ENCODE measurements at places on chromosomes 5 and 9.
A peak's percentile ranks its signal among the peaks of the same experiment; 100 is the strongest.

DNA sequence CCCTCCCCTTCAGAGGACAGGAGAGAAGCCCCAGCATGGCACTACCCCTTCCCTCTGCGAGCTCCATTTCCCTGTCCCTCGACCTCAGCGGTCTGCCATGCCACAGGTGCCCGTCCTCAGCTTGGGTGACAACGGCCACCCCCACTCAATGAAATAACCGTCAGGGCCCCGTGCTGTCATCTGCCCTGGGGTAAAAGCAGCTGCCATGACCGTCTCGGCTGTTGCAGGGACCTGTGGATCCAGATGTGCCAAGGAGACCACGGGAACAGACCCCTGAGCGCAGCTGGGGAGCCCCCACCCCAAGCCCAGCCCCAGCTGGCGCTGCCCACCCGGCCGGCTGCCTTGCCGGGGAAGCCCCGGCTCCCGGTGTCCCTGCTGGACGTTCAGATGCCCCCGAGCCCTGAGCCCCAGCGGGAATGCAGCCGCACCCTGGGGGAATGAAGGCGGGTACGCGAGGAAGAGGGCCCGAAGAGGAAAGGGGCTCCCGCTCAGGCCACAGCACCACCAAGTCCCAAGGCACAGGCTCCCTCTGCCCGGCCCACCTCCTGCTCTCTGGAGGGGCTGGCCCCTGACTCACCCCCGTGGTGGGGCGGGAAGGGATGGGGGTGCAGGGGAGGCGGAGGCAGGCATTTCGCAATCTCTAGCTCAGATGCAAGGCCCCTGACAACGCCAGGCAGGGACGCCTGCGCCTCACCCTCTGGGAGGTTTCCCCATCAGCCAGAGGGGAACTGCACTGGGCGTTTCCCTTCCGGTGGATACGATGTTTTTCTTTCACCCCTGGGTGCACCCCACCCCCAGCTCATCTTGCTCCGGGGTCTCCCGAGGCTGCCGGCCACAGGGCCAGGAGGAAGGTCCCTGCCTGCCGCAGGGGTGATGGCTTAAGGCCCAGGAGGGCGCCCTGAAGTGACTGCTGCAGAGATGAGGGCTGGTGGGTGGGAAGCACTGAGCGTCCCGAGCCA, 49.2 kb downstream of the NACC2 start:
- no peak for DNase-seq

- no peak for DNase-seq
These were observed 199.4 kb downstream of the ARRDC3 start for GRCh38 chr5:91183743-91184142.

- no peak for DNase-seq
These were observed 466 bp downstream of the SMC2 start for GRCh38 chr9:104094534-104095015.

- peak; percentile 6 for DNase-seq
These were observed 63.6 kb downstream of the MRPL36 start for GRCh38 chr5:1736065-1736464.

DNA sequence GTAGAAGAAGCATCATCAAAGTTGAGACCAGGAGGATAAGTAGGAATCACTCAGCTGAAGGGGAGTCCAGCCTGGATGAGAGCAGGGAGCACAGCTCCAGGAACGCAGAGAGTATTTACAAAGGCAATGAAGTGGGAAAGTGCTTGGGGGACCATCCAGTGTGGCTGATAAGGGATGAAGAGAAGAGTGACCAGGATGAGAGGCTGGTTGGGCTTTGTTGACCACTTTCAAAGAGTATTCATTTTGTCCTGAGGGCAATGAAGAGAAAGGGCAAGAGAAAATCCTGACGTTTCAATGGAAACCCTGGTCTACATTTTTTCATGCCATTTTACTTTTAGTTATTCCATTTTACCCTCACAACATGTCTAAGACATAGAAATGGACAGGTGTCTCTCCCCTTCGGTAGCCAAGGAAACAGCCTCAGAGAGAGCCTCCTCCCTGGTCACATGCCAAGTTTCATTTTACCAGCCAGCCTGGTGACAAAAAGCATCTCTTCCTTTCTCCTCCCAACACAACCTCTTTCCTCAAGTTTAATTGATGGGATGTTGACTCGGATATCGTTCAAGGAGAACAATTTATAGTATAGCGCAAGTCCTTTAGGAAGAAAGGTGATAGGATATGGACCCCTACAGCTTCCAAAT, 492.7 kb upstream of the CLINT1 start:
- no peak for DNase-seq

DNA sequence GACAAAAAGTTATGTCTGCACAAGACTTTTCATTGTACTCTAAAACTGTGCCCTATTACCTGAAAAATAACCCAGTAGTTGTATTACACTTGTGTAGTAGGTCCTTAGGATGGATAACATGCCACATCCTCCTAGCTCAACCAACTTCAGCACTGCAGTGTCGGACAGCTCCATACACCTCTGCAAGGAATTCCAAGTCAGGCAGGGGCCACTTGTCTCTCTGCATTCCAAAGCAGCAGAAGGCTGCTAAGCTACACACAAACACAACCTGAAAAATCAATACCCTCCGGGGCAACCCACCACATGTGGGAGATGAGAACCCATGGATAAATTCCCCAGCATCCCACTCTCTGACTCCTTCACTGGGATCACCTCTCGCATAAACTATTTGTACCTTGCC, 50.2 kb downstream of the MED10 start:
- DNase-seq = peak; percentile 81

GRCh38 chr5:113380807-113381326, 53.9 kb downstream of the TSSK1B start:
- no peak for DNase-seq

DNA sequence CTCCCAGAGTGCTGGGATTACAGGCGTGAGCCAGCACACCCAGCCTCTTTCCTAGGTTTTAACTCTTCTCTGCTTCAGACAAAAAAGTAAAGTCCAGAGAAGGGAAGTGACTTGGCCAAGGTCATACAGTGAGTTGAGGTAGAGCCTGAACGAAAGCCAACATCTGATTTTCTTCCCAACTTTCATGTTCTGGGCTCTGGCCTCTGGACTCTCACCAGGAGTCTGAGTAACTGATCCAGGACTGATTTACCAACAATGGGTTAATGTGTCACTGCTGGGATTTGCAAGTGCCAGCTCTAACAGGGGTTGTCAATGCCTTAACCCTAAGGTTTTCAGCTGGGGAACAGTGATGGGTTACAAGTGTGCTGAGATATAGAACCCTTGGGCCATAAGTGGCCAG, 32.2 kb upstream of the LARP1 start:
- DNase-seq = no peak

DNA sequence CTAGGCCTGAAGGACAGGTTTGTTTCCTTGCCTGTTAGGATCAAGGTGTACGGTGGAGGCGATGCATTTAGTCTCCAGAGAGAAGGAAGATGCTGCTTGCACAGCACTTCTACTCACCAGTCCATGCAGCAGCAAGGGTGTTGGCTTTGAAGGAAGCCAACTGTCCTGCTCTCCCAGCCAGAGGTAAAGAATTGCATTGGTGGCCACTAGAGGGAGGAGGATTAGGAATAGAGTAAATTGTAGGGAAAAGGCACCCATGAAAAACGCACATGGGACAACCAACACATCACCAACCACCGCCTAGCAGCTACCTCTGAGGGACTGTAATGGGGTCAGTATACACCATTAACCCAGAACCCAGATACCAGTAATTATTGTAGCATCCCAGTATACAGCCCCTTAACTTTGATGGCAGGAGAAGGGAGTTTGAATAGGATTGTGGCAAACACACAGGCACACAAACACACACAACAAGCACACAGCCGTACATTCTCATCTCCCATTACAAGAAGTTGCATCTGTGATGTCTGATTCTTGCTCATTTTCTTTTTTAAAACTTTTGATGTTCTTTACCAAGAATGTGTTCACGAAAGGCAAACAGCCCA, 267.7 kb downstream of the ADAMTS6 start:
- DNase-seq = peak; percentile 22

DNA sequence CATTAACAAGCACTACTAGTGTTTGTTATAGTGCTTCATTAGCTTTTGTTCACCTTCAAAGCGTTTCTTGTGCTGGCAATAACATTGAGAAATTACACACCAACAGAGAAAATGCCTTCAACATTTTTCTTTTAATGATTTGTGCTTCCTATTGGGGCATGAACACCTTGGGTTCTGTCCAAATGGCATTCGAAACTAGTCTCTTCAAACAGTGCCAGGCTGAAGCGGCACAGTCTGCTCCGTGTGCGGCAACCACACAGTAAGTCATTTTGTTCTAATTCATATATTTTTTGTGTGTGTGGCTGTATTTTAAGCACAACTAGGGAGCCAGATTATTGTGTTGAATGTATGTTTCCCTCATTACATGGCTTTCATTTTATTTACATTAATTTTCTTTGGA, 414.7 kb upstream of the SGCD start:
- DNase-seq = no peak

DNA sequence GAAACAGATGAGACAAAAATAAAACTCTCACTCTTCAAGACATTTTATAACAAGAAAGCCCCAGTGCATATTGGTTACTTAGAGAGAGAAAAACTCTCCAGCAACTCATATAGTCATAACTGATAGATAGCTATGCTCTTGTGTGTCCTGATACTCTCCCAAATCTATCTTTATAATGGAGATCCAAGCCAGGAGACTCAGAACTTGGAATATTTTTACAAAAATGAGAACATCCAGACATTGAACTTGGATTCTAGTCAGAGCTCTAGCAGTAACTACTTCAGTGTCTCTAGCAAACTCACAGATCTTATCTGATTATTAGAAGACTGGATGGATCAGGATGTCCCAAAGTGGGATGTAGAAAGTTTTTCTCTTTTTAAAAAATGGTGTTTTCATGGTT, 412.7 kb upstream of the BRINP1 start:
- no peak for DNase-seq

- no peak for DNase-seq
These were observed 4.8 kb upstream of the CHSY3 start for GRCh38 chr5:129899454-129899853.

GRCh38 chr5:150208187-150209098, 18.6 kb downstream of the SLC6A7 start:
- DNase-seq = no peak

DNA sequence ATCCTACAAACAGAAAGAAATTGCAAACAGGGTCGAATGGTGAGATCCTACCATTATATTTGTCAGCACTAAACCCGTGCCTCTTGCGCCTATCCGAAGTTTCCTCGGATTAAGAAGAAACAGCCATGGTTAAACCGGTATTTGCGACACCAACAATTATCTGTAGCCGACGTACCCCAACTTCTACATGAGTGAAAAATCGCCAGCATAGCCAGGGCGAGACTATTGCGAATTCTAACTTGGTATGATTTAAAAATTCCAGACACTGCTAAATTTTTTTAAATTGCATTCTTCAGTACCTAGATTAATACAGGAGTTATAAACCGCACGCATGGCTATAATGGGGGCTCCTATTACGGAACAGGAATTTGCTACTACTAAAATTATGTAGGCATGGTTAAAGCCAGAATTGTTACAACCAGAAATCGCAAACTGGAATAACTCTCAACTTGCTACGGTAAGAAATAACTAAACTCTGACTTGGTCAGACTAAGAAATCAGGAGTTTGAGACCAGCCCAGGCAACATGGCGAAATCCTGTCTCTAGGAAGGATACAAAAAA, 25.3 kb upstream of the ANXA2R start:
- DNase-seq = peak; percentile 78

- no peak for DNase-seq
These were observed 167.2 kb downstream of the PAX5 start for GRCh38 chr9:36866840-36867239.

GRCh38 chr5:100165309-100165708, 369.9 kb upstream of the FAM174A start:
- DNase-seq = no peak

GRCh38 chr5:139294374-139295165, 1.0 kb downstream of the MATR3 start:
- DNase-seq = peak; percentile 88

GRCh38 chr5:139076111-139076510, 122.1 kb downstream of the SIL1 start:
- peak; percentile 89 for DNase-seq

- peak; percentile 58 for DNase-seq
These were observed 123.9 kb downstream of the GHR start for GRCh38 chr5:42547141-42547540.

- DNase-seq = peak; percentile 70
These were observed 724 bp downstream of the SGTB start for GRCh38 chr5:65721050-65721719.

Data from kidney (tissue), 22 donors.